B cell (primary cell): ENCODE measurements at places on chromosomes 11 and 22. TPM values are rescaled to one million over a fixed set of nuclear protein-coding genes. Genes with fewer than 3 reads are reported as not detected.

DNA sequence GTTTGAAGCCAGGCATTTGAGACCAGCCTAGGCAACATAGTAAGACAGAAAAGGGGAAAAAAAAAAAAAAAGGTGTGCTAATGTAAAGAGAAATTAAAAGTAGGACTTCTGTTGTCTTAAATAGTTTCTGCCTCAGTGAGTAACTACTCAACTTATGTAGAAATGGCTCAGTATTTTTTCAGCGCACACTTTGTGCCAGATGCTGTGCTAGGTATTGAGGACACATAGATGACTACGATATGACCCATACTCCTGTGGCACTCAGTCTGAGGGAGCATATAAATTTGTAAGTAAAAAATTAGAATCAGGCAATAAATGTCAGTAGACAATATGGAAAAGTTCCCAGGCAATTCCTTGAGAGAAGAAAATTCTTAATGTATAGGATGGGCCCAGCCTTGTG lies 93.9 kb downstream of the YAP1 start:
- DNase-seq = no peak

Gene KCNQ1OT1
- polyA plus RNA-seq = 0.03 and 0.06 TPM in 2 replicates

GRCh38 chr11:84021291-84021690 lies 735.1 kb upstream of the CCDC90B start:
- no peak for DNase-seq

- DNase-seq = no peak
These were observed 1309.6 kb upstream of the RAG2 start for GRCh38 chr11:37907436-37908218.

DNA sequence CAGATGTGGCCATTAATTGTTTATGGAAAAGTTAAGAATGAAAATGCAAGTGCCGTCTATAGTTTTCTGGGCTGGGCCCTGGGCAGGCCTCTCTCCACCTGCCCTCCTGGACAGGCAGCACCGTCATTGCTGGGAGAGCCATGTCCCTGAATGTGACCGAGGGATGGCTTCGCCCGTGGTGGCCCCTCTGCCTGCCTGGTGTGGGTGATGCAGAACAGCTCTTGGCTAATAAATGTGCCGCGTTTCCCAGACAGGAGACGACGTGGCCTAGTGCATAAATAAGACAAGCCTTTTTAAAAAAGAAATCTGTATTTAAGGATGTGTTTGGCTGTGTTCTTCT lies 407.3 kb downstream of the TBC1D22A start:
- DNase-seq = no peak

Gene PLA2G6
- 103 and 148 TPM in 2 replicates for polyA plus RNA-seq

Gene FGF4
- not detected in 2 replicates for polyA plus RNA-seq
